Hematopoietic multipotent progenitor cell treated with erythropoietin and hydrocortisone succinate and interleukin-3 and kit ligand, for 4 days (in vitro differentiated cells): ENCODE measurements at places on chromosomes 1 and 21.

- no peak for DNase-seq
These were observed 4.8 kb upstream of the KCNAB2 start for GRCh38 chr1:6040861-6041415.

DNA sequence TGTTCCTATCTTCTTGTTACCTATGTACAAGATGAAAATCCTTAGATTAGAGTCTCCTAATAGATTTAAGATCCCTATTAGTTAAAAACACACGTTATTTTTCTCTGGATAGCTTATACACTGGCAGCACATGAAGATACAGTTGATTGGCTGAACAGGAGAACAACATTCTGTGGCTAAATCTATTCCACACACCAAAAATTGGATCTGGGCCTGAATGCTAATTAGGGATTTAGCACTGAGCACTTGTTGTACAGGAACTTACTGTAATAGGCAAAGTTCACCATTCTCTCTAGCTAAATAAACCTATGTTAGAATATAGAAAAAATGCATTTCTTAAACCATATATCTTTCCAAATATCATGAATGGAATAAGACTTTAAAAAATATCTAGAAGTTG lies 117.1 kb upstream of the PTGFR start:
- DNase-seq, result no peak

DNA sequence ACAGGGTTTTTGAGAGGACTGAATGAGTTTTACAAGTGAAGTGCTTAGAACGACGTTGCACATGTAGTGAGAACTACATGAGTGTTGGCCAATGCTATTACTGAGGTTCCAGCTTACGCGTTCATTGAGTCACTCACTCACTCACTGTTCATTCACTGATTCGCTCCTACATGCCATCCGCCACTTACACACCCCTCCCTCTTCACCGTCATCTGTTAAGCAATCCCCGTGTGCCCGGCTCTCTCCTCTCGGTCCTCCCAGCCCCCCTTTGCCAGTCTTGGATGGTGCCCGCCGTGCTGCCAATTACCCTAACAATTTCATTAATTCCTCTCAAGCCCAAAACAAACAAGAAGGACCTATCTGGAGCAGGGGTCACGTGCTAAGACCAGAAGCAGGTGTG lies 27.3 kb upstream of the EPHA2 start:
- DNase-seq, result no peak

- DNase-seq, result peak; percentile 87
These were observed 1.4 kb downstream of the IER5 start for GRCh38 chr1:181089676-181090544.

GRCh38 chr1:68359045-68359444 lies 90.7 kb downstream of the RPE65 start:
- no peak for DNase-seq

GRCh38 chr1:17204546-17205440 lies at the start of gene PADI1:
TSS of gene PADI1 (plus strand) at chr1:17205128. CDS start at chr1:17205218, 90 bp downstream.
- no peak for DNase-seq

DNA sequence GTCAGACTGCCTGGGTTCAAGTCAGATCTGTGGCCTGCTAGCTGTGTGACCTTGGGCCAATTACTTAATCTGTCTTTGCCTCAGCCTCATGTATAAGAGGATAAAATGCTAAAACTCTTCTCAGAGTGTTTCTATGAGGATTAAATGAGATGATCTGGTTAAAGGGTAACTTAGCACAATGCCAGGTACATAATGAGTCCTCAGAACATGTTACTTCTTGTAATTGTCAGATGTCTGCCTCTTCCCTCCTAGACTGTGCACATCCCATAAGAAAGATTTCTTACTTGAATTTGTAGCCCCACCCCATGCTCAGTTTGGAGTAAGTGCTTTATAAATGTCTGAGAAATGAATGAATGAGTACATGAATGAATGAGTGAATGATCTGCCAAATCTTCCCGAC lies 34.6 kb upstream of the HIVEP3 start:
- DNase-seq, result no peak

DNA sequence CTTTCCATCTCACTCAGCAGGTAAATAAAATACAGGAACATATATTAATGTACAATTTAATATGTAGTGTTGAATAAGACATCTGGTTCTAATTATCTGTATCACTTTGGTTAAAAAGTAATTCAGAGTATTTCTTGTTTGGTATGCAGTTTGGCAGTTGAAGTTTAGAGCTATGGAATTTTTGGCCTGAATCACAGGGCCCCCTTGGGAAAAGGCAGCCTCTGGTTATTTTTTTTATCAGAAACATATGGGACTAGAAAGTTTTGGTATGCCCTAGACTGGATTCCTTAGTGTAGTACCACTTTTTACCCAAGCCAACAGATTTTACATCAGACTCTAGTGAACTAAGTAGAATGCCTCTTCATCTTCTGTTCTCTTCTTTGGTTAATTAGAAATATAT lies 26.4 kb downstream of the CNST start:
- DNase-seq, result no peak

- DNase-seq, result peak; percentile 65
These were observed 78.6 kb downstream of the TIAM1 start for GRCh38 chr21:31265366-31266013.

GRCh38 chr1:168161459-168161858 lies 17.3 kb upstream of the TIPRL start:
- peak; percentile 88 for DNase-seq

GRCh38 chr1:107142140-107142542 lies 1.3 kb downstream of the NTNG1 start:
- DNase-seq, result peak; percentile 74

DNA sequence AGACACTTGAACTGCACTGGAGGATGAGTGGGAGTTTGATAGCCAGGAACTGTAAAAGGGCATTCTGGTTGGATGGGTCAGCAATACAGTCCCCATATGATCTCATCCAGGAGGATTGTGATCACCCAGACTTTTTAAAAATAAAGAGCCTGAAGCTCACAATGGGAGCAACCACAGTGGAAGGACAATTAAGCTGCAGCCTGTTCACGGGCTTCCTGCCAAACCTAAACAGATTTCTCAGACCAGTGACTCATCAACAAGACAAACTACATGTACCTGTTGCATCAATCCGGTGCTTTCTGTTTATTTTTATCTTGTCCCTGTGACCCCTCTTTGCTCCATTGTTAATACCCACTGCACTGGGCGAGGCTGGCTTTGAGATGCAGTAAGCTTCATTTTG lies 52.3 kb downstream of the PAPPA2 start:
- no peak for DNase-seq

- DNase-seq, result peak; percentile 18
These were observed 34.2 kb upstream of the GNPAT start for GRCh38 chr1:231206856-231207255.
